ENCODE measurements at places on chromosomes 4 and X.

DNA sequence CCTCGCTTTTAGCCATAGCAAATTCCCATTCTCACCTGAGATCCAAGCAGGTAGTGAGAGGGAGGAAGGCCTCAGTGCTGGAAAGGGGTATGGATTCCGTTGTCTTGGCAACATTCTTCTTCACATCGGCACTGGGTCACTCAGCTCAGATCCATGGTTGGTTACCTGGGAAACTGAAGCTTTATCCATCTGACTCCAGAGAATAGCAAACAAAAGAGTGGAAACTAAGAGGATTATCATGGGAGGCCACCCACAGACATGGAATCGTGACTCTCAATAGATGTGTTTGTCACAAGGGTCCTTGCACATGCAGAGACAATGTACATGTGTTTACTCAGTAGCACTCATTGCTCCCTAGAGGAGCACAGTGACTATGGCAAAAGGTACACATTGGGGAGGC, 81.0 kb downstream of the MAGED4 start:
- DNase-seq: no peak

DNA sequence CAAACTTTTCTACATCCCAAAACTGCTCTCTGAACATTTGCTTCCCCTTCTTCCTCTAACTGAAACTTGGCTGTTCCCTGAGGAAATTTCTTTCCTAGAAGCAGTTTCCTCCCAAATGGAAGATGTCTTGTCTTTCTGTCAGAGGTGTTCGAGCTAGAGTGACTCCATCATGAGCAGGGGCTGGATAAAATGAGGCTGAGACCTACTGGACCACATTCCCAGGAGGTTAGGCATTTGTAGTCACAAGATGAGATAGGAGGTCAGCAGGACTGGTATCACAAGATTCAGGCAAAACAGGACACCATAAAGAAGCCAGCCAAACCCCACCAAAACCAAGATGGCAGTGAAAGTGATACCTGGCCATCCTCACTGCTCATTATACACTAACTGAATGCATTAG, 35.8 kb upstream of the PGRMC2 start:
- peak; percentile 86 for DNase-seq

DNA sequence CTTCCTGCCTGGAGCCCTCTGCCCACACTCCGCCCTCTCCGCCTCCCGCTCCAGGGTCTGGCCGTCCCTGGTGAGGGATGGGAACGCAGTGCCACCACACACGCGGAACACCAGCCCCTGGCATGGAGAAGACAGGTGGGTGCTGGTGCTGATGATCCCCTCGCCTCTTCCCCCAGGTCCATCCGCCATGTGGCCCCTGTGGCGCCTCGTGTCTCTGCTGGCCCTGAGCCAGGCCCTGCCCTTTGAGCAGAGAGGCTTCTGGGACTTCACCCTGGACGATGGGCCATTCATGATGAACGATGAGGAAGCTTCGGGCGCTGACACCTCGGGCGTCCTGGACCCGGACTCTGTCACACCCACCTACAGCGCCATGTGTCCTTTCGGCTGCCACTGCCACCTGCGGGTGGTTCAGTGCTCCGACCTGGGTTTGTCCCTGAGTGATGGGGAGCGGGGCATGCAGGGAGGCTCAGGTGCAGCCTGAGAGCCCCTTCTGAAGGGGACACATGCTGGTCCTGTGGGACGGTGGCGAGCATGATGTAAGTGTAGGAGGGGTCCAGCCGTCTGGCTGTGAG, 9.8 kb downstream of the BGN start:
- peak; percentile 32 for DNase-seq

DNA sequence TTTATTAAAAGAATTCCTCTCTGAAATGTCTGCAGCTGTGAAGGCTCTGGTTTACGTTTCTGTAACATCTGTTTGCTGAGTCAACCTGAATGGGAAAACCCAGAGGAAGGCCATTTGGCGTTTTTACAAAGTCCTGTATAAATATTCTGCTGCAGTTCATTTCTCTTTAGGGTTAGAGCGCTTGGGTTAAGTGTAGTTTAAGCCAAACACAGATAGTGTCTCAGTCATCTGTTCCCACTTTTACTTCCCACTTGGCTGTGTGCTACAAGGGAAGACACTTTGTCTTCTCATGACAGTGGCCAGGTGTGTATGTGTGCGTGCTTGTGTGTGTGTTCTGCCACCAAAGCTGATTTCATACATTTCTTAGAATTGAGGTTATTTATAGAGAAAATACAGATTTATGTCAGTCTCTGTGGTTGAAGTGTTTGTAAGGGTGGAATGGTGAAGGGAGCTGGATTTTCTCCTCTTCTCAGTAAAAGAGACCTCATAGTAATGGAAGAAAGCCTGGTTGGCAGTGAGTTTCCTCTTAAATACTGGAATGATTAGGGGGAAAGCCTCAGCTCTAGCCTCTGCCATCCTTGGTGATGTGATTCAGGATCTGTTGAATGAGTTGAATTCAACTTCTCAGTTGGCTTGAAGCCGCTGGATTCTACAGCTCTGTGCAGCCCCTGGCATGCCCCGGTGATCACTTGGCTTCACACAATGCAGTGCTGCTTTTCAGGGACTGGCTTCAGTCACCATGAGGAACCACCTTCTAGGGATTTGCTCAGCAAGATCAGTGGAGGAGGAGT, 50.6 kb downstream of the JADE1 start:
- DNase-seq: no peak

GRCh38 chr4:56791316-56791715, 30.2 kb downstream of the SPINK2 start:
- no peak for DNase-seq

GRCh38 chr4:5640096-5640495, 68.3 kb downstream of the EVC2 start:
- no peak for DNase-seq

- no peak for DNase-seq
Measured at GRCh38 chr4:39053983-39054382, 8.0 kb upstream of the KLHL5 start.

DNA sequence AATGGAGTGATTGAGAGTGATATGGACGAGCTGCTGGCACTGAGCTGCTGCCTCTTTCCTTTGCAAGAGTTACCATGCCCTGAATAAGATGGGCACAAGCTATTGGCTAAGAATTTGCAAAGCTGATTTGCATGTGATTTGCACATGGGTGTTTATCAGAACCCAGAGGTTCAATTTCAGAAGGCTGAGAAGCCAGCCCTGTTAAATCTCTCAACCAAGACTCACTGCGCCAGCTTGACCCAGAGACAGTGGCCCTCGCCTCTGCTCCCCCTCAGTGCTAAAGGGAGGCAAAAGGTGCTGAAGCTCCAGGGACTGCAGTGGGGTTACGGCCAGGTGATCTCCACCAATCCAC, 701 bp downstream of the ARHGAP4 start:
- no peak for DNase-seq

DNA sequence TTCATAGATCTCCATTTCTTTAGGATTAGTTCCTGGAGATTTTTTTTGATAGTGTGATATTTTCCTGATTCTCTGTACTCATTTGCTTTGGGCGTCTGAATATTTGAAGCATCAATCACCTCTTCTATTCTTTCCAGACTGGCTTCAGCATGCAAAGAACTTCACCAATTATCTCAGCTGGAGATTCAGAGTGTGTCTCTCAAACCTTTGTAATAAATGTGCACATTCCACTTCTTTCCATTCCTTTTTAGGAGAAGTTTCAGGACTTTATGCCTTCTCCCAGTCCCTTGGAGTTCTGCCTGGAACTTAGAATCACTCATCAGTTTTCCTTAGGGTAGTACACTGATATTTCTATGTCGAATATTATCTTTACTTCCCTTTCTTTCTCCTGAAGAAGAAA, 334.8 kb downstream of the TEX13C start:
- no peak for DNase-seq

Measured in trophoblast cell (in vitro differentiated cells and primary cell).